ENCODE measurements at places on chromosomes 1 and 21. TPM values are rescaled to one million over a fixed set of nuclear protein-coding genes. Genes with fewer than 3 reads are reported as not detected.

DNA sequence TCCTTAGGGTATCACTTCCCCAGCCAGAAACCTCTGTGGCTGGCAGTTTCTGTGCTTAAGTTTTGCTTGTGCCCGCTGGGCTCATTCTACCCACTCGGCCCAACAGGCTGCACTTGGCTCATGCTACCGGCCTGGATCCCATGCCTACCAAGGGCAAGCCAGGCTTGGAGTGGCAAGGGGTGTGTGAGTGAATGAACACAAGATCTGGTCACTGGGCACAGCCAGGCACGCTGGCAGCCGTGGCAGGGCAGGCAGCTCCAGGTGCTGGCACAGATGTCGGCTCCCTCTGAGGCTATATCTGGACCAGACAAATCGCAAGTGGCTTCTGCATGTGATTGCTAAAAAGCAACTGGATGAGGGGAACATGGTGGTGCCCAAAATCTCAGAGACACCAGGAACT, 740.5 kb upstream of the B3GALT2 start:
- no peak for DNase-seq

DNA sequence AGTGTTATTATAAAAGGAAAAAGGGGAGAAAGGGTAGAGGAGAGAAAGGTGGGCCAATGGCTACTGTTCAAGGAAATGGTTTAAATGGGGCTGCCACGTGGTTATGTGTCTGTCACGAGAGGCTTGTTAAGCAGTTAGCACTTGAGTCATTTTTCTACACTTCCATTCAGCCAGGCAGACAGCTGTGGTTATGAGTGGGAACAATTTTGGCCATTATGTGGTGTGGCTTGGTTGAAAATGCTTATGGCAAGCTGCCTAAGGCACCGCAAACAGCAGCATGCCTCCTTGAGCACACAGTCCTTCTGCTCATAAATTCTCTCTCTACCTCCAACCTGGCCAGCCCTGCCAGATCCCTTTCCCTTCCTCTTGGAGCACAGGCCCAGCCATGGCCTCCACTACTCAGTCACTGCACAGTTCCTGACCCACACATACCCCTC, 3.2 kb upstream of the SRM start:
- DNase-seq, result peak; percentile 28

DNA sequence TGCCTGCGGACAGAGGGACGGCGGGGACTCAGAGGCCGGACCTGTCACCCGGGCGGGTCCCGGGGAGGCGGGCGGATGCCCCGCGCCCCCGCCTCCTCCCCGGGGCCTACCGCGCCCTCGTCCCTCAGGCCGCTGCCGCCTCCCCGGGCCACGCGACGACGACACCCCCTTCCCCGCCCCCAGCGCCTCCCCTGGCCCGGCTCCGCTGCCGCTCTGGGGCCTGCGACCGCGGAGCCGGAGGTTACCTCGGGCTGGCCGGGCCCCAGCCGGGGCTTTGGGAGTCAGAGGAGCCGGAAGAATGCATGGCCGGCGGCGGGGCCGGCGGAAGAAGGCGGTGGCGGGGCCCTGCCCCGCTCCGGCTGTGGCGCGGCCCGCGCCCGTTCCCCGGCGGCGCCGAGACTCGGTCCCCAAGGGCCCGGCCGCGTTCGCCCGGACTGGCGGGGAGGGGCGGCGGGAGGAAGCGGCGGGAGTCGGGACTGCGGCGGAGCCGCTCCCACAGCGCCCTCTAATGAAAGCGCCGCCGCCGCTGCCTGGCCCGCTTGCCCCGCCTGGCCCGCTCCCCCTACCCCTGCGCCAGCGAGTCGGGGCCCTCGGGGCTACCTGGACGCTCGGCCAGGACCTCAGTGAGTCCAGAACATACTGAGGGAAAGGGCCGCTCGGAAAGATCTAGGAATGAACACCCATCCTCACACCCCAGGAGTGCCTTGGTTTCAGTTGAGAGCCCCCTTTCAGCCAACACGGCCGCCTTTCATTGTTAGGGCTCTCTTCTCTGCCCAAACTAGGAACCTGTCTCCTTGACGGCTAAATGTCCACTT, at the start of gene LPGAT1:
LPGAT1 (minus strand) TSS at position 436 of the 815 bp plus-strand sequence. CDS start 1,467 bp downstream, outside the sequence.
- DNase-seq, result peak; percentile 93

- no peak for DNase-seq
Measured at GRCh38 chr1:192513697-192514096, 61.9 kb upstream of the RGS1 start.

AADACL4 gene
- total RNA-seq, result not detected

SV2A gene
- total RNA-seq, result 7.5 TPM

OR2W3 gene
- 0.33 TPM for total RNA-seq
